Endothelial cell (in vitro differentiated cells): ENCODE measurements at places on chromosomes 12 and 14.
A peak's percentile ranks its signal among the peaks of the same experiment; 100 is the strongest.

DNA sequence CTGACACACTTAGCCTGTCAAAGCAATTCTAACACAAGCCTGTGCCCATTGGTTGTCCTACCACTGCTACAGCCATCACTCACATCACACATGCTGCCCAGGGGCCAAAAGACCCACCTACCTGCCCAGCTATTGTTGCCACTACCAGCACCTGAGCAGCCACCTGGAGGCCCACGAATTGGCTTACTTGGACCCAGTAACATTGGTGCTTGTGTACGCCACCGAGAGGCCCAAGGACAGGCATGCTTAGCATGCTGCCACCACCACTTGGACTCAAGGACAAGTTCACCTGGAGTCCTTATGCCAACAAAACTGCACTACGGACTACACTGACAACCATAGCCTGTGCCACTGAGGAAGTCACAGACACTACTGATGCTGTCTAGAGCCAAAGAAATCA is 221.1 kb downstream of the SLC38A4 start:
- DNase-seq: no peak

DNA sequence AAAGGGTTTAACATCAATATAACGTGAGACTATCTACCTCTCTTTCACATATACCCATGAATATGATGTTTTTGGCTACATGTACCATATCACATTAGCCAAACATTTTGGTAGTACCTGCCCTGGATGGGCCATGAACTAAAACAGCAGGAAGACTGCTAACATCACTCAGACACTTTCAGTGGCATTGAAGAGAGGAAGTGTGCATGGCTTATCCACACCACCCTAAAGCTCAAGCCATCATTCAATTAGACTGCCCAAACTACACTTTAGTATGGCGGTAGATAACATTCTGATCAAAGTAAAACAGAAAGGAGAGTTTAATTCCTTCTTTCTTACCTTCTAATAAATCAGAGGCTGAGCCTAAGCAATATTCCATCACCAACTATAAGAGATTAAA is 103.0 kb downstream of the PEBP1 start:
- no peak for DNase-seq

DNA sequence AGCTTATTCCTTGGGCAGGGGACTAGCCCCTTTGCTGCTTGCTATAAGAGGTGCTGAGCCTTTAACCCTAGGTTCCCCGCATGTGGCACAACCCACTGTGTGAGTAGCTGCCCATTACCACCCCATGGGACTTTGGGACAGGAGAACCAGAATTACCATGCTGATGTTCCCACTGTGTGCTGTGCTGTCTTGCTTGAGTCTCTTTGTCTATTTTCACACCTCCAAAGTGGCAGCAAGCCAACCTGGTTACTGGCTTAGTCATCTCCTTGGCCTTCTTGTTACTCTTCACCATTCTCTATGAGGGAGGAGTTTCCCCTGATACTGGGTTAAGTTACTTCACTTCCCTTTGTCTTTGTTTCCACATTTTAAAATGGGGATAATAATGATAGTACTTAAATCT is 73.4 kb upstream of the ETV6 start:
- no peak for DNase-seq

DNA sequence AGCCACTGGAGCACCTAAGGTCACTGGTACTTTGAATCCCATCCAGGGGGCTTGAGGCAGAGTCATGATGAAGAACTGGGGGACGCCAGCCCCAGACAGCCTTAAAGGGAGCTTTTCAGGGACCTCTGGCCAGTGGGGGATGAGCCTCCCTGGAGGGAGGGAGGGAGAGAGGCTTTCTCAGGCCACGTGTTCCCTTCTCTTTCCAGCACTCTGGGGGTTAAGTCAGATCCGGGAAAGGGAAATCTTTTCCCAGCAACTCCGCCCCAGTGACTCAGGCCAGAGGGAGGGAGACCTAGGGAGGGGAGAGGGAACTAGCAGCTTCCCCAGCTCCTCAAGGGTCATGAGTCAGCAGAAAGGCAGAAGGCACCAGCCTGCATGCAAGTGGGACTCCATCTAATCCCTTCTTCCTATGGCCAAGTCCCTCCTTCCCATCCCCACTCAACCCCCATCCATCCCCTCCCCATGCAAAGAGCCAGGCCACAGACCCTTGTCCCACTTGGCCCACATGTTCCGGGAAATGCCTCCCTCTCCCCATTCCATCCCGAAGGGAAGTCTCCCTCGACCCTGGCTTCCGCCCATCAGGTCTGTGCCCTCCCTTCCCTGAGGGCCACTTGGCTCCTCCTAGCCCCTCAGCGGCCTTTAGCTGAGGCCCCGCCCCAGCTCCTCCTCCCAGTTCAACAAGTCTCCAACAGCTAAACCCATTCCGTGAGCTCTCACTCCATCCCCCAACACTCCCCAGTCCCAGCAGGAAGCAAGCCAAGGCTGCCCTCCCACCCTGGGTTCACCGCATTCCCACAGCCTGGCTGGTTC is 5.6 kb downstream of the TNFRSF1A start:
- DNase-seq: peak; percentile 85

DNA sequence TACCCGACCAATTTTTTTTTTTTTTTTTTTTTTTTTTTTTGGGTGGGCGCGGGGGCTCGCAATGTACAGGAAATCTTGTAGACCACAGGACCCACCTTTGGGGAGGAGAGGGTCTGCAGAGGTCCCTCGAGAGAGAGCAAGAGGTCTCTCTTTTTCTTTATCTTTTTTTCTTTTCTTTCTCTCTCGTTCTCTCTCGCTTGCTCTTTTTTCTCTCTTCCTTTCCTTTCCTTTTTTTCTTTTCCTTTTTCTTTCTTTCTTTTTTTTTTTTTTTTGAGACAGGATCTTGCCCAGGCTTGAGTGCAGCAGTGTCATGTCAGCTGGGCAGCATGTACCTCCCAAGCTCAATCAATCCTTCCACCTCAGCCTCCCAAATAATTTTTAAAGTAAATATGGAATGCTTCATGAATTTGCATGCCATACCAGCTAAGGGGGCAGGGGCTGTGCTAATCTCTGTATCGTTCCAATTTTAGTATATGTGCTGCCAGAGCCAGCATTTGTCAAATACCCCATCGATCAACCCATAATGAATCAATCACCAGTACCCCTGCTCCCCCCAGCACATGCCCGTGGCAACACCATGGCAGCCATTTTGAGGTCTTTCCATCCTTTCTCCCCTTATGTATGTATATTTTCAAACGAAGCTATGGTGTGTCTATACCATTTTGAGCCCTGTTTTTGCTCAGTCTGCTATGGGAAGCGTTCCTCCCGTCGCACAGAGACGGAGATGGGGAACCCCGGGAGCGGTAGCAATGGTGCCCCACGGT is 9.3 kb downstream of the PAPLN start:
- DNase-seq: no peak

GRCh38 chr14:103086771-103087342 is 2.8 kb downstream of the LBHD2 start:
- no peak for DNase-seq

- no peak for DNase-seq
These were observed 161.1 kb downstream of the SUDS3 start for GRCh38 chr12:118537481-118537917.

DNA sequence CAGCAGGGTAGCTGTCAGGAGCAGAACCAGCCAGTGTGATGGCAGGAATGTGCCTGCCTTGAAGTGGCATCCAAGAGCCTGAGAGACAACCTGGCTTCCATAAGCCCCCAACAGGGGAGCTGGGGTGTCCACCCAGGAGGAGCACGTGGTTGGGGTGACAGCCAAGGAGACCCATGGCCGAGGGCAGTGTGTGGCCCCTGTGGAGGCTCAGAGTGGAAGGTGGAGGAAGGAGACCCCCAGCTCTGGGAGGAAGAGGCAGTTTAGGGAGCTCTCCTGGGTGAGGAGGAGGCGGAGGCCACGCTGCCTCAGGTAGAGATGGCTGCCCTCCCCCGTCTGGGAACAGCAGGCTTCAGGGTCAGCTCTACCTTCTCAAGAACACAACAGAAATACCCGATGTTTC is 147.0 kb downstream of the CALM1 start:
- no peak for DNase-seq

GRCh38 chr12:109228664-109229063 is 80.4 kb downstream of the FOXN4 start:
- DNase-seq: no peak

DNA sequence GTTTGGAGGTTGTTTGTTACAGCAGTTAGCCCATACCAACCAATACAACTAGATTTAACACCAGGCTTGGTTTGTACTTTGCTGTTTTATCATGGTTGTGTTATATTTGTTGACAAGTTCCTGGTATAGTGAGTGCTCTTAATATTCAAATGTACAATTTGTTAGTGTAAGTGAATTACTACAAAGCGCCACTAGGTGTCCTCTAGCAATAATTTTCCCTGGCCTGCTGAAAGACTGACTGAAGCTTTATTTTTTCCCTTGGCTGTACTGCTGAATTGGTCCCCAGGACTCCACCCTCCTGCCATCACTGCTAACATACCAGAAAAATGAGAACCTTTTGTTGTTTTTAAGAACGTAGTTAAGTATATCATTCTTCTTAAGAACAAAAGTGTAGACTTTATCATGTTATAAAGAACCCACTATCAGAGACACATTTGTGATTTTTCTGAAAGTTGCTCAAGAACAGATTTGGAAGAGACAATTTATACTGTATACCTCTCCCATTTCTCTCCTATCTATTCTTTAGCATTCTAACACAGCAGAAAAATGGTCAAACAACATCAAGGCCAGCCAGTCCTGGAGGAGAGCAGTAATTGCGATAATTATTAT is 75.3 kb upstream of the FAR2 start:
- peak; percentile 23 for DNase-seq

GRCh38 chr12:68375756-68376695 is 43.9 kb upstream of the MDM1 start:
- no peak for DNase-seq

DNA sequence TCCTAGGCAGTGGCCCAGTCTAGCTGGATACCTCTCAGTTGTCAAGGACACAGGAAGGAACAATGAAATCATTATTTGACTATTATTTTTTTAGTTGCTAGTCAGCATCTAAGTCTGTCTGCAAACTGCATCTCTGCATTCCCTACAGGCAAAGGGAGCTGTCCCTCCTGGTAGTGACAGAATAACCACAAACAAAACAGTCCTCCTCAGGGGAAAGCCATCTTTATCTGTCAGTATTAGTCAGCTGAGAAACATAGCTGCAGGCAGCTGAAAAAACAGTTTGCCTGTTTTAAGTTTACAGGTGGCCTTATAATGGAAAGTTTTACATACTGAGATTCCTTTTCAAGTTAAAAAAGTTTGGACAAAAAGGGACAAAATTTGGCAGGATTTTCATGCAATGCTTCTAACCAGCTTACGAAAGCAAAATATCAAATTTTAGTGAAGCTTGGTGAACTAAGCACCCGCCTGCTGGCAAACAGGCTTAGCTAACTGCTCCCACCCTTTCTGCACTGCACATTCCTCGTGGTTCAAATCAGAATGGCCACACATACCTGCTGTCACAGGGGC is 29.5 kb downstream of the SLC25A21 start:
- no peak for DNase-seq

DNA sequence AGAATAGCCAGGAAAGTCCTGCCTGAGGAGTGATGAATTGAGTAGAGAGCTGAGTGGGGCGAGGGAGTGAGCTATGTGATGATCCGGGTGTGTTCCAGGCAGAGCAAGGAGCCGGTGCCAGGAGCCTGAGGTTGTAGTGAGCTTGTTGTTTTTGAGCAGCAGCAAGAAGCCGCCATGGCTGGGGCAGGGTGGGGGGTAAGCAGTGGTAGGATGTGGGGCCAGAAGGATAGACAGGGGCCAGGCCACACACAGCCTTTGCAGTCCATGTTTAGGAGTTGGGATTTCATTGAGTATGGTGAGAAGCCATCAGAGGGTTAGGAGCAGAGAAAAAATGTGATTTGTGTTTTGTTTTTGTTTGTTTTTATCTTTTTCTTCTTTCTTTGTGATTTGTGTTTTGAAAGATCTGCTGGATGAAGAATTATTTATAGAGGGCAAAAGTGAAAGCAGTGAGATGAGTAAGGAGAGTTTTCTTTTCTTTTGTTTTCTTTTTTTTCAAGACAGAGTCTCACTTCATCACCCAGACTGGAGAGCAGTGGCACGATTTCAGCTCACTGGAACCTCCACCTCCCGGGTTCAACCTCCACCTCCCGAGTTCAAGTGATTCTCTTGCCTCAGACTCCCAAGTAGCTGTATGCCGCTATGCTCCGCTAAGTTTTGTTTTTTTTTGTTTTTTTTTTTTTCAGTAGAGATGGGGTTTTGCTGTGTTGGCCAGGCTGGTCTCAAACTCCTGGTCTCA is 92.3 kb upstream of the BCAT1 start:
- DNase-seq: no peak

DNA sequence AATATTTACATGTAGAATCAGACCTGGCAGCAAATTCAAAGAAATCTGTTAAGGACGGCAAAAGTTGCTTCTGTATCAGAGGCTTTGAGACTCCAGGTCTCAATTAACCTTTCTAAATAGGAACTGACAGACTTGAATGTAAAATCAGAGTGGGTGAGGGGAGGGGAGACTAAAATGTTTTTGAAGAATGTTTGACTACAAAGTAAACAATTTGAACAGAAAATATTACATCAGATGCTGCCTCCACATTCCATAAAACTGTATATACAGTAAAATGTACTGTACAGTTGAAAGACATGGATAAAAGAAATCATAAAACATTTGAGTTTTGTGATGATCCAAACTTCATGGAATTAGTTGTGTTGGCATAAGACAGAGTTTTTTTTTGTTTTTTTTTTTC is 49.5 kb upstream of the POC1B start:
- DNase-seq: no peak

DNA sequence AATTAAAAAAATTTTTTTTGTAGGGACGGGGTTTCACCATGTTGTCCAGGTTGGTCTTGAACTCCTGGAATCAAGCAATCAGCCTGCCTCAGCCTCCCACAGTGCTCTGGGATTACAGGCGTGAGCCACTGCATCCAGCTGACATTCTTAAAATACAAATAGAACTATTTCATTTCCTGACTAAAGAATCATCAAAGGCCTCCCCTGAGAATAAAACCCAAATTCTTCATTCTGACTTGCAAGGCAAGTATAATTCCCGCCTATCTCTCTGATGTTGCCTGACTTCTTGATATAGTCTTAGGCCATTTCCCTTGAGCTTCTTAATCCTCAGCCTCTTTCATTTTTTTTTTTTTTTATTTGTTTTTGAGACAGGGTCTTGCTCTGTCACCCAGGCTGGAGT is 4.4 kb upstream of the BICD1 start:
- DNase-seq: no peak

DNA sequence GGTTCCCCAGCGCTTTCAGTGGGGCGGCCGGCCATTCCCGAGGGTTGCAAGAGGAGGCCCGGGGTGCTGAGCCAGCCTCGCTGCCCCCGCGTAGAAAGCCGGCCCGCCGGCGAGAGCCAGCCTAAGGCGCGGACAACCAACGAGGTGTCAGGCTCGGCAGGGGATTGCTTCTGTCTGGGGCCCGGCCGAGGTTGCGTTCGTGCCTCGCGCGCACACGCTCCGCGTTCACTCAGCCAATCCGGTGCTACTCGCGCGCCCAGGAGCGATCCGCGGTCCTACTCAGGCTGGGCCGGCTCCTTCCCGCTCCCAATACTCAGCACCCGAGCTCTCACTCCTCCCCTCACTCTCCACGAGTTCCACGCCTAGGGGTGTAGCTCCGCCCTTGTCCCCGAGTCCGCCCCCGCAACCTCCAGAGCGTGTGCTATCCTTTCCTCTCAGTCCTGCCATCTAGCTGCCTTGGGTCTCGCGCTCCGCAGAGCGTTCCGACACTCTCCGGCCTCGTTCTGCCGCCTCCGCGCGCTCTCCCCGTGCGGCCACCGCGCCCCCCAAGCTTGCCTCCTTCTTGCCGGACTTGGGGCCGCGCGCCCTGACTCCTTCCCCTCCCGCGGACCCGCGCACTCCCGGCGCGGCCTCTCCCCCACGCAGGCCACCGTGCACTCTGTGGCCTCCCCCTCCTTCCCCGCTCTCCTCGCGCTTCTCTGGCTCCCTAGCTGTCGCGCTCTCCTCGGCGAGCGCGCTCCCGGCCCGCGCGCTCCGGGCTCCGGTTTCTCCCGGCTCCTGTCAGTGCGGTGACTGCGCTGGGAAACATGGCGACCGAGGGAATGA is at the start of gene GPHN:
Gene GPHN (plus strand): TSS at position 426 of the 825 bp plus-strand sequence.
- DNase-seq: peak; percentile 91
